ENCODE measurements at places on chromosomes 3 and 15.
A peak's percentile ranks its signal among the peaks of the same experiment; 100 is the strongest.

GRCh38 chr3:150377601-150378300 is 30.3 kb upstream of the TSC22D2 start:
- DNase-seq, result no peak

DNA sequence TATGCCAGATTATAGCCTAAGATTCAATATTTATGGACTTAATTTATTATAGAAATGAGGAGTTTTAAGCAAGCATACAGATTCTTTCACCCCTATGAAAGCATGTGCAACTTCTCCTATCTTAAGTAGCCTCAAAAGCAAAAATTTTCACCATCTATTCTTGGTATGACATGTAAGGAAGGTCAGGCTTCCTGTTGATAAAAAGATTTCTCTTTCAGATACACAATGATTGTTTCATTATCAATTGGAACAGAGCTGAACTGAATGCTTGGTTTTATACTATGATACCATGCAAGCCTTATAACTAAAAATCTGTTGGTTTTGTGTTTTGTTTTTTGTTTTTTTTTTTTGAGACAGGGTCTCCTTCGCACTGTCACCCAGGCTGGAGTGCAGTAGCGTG is 3.9 kb downstream of the GRK7 start:
- DNase-seq, result no peak

DNA sequence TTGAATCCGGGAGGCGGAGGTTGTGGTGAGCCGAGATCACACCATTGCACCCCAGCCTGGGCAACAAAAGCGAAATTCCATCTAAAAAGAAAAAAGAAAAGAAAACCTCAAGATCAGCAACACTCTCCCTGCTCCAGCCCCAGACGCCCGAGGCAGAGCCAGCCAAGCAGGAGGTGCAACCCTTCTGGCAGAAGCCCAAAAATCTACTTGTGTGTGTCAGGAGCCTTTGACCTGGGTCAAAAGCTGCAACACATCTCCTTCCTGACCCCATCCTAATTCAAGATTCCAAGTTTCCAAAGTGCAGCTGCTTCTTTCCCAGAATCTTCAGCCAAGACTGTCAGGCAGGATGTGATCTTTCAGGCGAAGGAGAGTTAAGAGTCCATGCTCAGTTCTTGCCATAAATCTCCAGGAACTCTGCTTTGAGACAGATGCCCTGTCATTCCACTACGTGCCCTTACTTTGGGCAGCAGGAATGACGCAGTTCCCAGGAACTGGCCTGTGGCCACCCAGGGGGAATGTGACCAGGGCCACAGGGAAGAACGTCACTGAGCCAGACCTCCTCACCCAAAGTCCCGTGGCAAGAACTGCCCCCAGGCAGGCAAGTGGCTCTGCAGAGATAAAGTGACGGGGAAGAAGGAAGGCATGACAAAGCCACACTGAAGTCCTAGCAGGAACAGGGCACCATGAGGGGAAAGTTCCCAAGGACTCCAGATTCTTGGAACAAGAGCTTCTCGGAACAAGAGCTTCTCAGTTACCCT is 39.4 kb downstream of the SH3BP5 start:
- DNase-seq, result no peak

DNA sequence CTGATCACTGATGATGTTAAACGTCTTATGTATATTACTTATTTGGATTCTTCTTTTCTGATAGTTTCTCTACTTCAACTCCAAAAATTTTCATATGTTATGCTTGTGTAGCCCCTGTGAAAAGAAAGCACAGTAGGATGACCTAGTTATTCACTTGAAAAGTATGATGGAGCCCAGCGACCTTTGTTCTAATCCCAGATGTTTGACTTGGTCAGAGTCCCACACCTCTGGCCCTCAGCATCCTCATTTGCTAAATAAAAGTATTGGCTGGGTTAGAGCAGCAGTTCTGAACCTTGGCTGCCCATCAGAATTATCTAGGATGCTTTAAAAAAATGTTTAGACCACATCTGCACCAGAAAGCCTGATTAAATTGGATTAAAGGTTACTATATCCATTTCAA is 173.7 kb downstream of the ATG7 start:
- no peak for DNase-seq

DNA sequence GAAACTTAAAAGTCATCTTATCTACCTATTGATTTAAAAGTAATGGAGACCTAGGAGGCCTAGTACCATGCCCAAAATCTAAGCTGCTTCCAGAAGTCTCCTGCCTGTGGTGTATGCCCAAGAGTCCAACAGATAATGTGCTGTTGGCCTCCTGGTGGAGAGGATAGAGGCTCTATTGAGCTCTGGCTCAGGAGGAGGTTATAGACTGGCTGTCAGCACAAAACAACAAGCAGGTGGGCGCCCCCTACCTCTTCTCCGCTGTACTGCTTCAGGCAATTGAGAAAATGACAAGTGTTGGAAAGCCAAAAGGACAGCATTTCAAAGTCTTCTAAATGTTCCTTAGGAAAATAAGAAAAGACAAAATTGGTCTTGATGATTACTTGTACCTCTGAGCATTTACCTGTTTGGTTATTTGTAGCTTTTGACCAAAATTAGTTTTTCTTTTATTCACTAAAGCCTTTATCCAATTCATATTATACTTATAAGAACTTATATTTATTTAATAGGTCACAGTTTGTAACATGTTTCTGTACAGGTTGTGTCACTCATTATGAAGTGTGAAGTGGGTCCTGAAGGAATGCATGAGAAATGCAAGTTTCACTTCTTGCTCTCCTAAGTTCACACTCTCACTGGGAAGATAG is 17.2 kb upstream of the GNB5 start:
- peak; percentile 82 for DNase-seq

GRCh38 chr3:139353920-139354556 is 10.2 kb downstream of the MRPS22 start:
- peak; percentile 45 for DNase-seq

DNA sequence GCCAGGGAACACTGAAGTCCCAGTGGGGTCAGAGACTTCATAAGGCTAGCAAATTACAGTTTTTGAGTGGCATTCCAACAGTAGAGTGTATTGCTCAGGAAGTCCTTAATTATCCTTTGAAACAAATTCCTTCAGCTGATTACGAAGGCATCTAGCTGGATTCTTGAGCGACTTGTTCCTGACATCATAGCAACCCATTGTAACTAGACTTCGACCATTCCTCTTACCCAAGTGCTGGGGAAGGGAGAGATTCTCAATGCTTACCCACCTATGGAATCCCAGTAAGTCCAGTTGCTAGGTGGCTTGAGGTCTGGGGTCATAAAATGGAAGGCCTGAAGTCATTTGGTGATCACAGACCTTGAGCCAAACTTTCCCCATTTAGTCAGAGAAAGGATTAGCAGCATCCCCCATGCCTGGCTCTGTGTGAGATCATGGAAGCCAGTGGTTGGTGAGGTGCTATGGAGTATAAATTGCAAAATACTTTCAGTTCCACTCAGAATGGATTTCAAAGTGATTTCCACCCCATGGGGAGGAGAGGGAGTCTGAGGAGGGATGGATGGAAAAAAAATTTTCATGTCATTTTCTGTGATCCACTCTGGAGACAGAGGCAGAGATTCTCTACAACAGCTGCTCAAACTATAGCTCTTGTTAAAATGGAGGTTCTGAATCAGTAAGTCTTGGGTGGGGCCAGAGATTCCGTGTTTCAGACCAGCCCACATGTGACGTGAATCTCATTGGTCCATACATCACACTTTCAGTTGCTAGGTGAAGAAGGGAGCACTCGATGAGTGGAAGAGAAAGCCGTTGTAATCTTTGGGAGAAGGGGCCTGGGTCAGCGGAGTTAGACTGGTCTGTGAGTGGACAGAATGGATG is 45.7 kb downstream of the CD86 start:
- DNase-seq, result no peak

DNA sequence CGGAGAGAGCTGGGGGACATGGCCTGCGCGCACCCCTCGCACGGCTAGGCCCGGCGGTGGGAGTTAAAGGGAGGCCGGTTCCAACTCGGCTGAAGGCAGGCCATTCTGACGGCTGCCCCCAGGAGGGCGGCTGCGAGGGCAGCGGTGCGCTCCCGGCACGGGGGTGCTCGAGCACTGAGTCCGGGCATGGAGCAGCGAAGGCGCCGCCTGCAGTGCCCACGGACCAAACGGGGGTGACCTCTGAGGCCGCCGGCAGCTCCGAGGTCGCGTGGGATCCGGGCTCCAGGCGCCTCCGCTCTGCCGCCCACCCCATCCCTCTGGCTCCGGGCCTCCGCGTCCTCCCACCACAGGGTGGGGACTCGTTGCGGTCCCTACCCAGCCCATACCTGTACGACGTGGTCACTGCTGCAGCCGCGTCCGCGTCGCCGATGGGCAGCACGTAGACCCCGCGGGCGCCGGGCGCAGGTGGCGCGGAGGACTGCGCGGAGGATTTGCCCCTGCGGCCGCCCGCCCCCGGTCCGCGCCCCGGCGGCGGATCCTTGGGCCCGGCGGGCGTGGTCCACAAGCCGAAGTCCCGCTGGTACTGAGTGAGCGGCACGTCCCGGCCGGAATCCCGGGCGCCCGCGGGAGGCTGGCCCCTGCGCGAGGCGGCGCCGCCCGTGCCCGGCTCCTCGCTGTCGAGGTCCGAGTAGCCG is 469 bp downstream of the MAP6D1 start:
- peak; percentile 62 for DNase-seq

DNA sequence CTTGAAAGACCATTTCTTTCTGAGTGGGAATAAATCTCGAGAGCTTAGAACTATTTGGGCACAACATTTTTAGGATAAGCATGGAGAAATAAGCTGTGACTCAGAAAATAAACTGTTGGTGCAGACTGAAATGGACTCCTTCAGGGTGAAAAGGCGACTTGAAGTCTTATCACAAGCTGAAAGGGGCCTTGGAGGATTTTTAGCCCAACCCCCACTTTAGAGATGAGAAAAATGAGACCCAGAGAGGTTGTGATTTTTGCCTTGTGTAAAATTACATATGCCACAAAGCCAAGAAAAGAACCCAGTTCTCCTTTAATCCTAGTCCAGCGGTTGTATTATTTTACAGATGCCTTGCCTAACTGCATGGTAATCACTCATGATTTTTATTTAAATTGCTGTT is 1.5 kb downstream of the ATP1B3 start:
- peak; percentile 28 for DNase-seq

GRCh38 chr3:17151598-17152373 is 267.0 kb downstream of the PLCL2 start:
- DNase-seq, result no peak

DNA sequence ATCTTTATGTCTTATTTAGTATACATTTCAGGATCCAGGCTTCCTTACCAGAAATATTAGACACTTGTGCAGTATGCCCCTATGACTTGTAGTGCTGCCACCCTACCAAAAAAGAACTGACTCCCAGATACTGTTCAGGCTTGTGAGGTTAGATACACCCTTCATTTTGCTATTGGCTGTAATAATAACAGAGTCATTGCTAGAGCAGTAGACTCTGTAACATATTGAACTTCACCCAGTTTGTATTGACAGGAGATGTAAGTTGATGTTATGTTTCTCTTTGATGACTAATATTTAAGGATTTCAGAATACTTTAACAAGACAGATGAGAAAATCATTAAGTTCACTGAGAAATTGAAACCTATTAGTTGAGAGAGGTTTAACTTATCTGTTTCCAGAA is 32.9 kb downstream of the RNF111 start:
- no peak for DNase-seq

- DNase-seq, result no peak
Observed at GRCh38 chr3:148697306-148698189, at the start of gene AGTR1. Gene AGTR1, plus strand, starts transcription at chr3:148697903. Its CDS starts 43,133 bp downstream, at chr3:148741036.

All from NCI-H69 (cell line).